Stimulated activated CD4-positive, alpha-beta T cell treated with anti-CD3 and anti-CD28 coated beads, Interleukin-4, amount 100 ng/mL, for 4 hours (primary cell): ENCODE measurements at places on chromosomes 1 and 21.
A peak's percentile ranks its signal among the peaks of the same experiment; 100 is the strongest.

DNA sequence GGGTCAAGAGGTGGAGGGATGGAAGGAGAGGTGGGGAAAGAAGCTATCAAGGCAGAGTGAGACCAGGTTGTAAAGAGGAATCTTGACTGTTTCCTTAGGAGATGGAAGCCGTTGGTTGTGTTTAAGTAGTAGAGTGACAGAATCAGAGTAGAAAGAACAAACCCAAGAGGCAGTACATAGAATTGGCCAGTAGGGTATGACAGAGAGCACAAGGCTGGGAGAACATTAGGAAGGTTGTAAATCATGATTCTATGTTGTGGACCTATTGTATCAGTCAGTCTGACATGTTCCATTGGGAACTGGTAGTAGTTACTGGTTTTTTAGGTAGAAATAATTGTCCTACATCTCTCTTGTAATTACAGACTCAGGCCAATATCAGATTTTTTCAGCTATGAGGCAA, 486.9 kb upstream of the USP24 start:
- no peak for DNase-seq

DNA sequence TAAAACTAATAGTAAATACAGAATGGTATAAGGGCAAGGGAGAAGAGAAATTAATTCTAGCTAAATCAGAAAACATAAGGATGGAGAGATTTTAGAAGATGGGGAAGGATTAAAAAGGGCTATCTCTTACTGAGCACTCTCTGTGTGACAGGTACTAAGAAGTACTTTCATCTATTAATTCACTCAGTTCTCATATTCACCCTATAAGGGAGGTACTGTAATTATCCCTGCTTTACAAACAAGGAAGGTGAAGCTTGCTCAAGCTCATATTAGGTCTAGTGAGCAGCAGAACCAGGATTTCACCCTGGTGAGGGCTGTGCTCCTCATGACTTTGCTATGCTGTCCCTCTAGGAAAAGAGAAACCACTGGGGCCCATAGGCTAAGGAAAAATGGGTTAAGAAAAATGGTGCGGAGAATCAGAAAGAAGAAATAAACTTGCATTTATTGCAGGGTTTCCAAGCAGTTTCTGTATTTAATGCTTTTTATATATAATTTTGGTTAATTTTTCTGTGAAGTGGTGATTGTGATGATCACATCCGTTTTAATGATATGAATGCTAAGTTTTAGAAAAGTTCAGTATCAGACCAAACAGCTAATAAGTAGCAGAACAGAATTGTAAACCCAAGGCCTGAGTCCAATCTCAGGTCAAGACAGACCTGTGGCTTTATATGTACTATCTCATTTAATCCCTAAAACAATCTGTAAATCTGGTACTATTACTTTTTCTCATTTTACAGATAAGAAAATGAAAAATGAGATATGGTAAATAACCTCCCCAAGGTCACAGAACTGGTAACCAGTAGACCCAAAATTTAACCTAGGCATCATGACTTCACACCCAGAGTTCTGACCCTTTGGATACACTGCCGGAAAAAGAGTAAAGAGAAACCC, 1.7 kb downstream of the PCNX2 start:
- DNase-seq, result no peak

- no peak for DNase-seq
Observed at GRCh38 chr1:239011382-239011781, 375.0 kb upstream of the CHRM3 start.

- no peak for DNase-seq
Observed at GRCh38 chr1:61337981-61338848, 255.9 kb downstream of the NFIA start.

DNA sequence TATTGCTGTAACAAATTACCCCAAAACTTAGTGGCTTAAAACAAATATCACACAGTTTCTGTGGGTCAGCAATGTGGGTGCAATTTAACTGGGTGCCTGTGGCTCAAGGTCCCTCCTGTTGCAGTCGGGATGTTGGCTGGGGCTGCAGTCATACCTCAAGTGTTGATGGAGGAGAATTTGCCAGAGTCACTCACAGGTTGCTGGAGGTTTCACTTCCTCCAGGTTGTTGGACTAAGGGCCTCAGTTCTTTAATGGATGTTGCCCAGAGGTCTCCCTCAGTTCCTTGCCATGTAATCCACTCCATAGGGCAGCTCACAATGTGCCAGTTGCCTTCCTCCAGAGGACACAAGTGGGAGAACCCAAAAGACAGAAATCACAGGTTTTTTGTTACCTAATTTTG, 2.5 kb upstream of the TAF13 start:
- DNase-seq, result no peak

DNA sequence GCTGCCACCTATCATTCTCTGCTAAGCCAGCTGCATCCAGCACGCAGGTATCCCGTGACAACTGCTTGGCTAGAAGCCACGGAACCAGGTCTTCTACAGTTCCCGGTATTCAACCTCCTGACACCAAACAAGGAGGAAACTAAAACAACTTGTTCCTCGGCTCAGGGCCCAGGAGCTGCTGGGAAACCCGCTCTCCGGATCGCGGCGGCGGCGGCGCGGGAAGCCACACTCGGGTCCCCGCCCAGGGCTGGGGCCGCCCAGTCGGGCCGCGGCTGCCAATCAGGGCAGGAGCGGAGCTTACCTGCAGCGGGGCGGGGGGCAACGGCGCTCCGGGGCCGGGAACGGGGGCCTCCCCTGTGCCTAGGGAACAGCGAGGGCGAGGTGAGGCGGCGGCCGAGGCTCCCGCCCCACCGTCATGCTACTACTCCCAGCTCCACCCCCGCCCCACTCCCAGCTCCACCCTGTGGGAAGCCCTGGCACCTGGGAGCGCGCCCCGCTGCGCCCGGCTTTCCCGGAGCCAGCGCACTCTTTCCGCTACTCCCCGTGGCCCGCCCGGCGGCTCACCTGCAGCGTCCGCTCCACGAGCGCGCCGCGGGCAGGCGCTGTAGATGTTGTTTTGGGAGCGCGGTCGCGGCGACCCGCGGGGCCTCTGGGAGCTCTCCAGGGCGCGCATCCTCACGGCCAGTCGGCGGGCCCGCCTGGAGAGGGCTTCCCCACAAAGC, 12.1 kb downstream of the IL24 start:
- DNase-seq, result peak; percentile 58

- DNase-seq, result no peak
Observed at GRCh38 chr1:62810420-62811274, 26.7 kb downstream of the ATG4C start.

DNA sequence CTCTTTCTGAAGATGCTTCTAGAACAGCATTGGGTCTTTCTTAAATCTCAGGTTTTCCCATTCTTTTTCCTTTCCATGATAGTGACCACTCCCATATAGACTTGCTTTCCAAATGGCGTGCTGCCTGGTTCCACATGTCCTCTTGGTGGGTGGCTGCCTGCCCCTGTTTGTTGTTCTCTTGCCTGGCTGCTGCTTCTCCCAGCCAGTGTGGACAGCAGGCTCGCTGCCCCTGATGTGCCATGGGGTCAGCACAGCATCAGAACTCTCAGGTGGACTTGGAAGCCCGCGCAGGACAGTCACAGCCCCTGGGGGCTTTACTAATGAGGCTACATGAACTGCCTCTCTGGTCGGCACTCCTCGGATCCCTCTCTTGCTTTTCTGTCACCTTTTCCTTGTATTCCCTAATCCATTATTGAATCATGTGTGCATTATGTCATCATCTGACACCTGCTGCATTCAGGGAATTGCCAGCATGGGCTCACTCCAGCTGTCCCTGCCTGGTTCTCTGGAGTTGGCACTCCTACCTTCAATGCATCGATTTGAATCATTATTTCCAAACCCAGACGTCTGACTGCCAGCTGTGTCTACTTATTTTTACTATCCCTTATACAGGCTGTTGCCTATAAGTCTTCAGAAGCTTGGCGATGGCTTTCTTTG, 100.5 kb upstream of the COA6 start:
- DNase-seq, result no peak

DNA sequence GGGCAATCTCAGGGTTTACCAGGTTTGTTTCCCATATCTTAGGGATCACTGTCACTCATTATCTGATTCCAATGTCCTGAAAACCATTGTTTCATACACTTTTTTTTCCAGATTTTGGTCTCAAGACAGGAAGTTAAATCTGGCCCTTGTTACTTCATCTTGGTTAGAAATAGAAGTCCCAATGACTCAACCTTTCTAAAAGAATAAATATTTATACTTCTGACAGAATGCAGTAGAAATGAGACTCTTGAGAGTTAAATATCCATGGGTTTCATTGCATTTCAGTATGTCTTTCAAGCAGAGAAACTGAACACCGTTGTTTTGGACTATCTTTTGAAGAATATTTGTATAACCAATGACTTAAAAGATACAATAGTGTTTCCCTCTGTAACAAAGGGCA, 19.8 kb upstream of the VCAM1 start:
- DNase-seq, result no peak

DNA sequence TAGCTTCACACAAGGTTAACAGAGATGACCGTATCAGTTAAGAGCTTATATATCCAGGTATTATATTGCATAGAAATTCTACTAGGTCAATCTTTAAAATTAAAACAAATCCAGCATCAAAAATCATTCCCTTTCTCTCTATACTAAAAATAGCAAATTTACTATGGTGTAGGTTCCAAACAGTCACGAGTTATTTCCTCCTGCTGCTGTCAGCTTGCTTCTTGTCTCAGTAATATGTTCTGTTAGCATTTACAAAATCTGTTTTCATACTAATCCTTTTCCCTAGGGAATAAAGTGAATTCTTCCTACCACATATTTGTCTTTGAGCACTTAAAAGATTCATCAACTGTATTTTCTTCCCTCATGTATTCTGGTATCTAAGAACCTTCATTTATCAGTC, 2.5 kb downstream of the WDR26 start:
- DNase-seq, result no peak

- no peak for DNase-seq
Observed at GRCh38 chr1:34190692-34191091, 14.0 kb downstream of the C1orf94 start.
